ENCODE measurements at places on chromosomes 7 and 10.

- DNase-seq: no peak
Measured at GRCh38 chr7:16040346-16040745, 353.9 kb upstream of the MEOX2 start.

DNA sequence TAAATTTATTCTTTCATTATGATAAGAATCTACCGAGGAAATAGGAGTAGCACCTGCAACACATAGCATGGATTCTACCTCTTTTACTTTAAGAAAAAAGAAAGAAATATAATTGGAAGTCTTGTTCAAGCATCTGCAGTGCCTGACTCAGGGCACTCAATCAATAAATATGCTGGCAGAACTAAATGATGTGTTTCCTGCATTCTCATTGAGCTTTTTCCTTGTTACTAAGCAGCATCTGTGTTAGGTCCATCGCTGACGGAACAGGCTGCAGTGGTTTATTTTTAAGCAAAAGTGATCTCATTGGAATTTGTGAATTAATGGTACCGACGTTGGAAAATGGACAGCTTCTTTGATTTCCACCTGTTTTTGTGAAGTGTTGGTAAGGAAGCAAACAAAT is 417.5 kb downstream of the DPP6 start:
- no peak for DNase-seq

DNA sequence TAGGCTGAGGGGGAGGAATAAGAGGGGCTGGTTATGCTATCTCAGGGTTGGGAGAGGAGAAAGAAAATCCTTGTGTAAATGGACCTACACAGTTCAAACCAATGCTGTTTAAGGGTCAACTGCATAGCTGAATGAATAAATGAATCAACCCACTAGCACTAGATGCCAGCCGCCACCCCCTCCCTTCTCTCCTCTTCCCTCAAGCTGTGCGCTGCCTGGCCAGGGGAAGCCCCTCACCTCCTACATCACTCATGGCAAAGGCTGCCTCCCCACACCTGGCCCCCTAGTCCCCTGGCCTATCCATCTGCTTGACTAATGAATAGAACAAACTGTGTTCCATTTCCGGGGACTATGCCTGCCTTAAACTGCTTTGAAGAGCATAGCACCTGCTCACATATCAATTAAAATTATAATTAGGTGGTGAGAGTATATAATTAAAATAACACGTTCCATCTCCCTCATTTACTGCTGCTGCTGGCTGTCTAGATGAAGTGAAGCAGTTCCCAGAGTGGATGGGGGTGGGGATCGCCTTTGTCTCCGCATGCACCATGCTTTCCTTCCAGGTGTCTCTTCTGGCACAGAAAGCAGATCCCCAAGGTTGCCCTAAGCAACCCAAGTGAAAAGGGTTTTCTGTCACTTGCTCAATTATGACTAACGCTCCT is 32.6 kb downstream of the GRID1 start:
- peak; percentile 18 for DNase-seq

DNA sequence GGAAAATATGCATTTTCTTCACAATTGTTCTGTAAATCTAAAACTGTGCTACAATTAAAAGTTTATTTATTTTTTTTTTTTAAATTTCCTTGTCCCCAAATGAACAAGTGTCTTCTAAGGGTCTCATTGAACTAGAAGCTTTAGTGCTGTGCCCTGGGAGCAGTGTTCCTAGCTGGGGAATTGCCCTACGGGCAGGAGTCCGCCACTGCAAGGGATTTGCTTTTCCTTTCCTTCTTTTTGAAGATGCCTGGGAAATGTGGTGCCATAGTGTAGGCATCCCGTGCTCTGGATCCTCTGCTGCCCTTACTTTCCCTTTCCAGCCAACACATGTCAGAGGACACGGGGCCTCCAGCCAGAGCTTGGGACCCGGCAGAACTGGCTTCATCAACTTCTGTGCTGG is 177.1 kb upstream of the CTBP2 start:
- no peak for DNase-seq

DNA sequence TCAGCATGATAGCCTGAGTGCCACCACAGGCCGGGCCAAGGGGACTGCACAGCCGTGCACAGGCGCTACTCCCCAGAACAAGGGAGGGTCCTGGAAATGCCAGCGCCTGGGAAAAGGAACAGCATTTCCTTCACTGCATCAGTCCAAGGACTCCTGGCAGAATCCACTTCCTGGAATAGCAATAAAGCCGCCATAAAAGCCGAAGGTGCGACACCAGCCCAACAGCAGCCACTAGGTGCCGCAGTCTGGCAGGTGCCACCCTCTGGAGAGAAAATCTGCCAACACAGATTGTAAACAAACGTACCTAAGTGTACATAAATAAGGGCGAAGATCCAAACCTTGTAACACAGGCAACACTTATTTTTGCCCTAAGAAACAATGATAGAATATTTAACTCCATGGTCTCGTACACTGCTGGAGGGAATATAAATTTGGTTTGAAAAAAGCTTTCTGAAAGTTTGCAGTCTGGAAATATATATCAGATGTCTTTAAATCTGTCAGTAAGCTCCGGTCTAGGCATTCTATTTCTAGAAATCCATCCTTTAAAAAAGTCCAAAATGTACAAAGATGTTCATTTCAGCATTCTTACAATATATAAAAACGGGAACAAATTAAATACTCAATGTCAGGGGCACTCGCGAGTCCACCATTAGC is 22.2 kb downstream of the VOPP1 start:
- no peak for DNase-seq

- no peak for DNase-seq
Measured at GRCh38 chr7:80775897-80776296, 137.5 kb downstream of the CD36 start.

GRCh38 chr10:71569775-71570588 is 149.6 kb downstream of the C10orf105 start:
- DNase-seq: peak; percentile 14

DNA sequence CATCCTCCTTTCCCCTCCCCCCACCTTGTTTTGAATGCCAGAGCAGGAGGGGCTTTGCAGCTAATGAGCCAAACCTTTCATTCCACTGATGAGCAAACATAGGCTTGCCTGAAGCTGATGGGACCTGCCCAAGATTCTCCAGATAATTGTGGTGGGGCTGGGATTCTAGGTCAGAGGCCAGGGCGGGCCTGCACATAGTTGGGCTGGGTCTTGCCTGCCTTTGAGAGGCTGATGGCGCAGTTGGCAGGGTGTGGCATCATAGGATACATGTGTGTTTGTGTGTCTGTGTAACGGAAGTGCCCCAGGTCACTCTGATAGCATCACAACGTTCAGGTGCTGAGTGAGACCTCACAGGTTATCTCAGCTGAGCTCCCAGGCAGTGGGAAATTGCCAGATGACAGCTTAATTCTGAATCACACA is 22.9 kb downstream of the BTBD16 start:
- no peak for DNase-seq

GRCh38 chr10:12657489-12657888 is 308.1 kb downstream of the CAMK1D start:
- DNase-seq: no peak

DNA sequence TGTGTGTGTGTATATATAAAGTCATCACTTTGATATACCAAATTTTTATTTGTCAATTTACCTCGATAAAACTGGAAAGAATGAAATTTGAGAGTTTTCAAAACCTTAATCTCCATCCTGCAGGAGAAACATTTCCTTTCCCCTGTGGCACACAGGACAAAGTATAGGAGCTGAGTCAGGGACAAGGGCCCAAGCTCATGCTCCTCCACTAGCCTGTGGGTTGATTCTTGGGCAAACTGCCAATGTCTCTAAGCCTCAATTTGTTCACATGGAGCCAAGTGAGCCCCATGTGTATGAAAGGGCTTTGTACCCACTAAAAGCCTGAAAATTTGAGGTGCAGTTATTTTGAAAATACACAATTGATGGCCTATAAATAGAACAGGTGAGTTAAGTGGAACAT is 60.3 kb upstream of the IL6 start:
- no peak for DNase-seq

- no peak for DNase-seq
Measured at GRCh38 chr10:114246679-114247305, 7.7 kb downstream of the VWA2 start.

- no peak for DNase-seq
Measured at GRCh38 chr7:120079704-120080103, 193.3 kb upstream of the KCND2 start.

GRCh38 chr7:135748770-135749169 is at the start of gene FAM180A:
Gene FAM180A (minus strand): TSS chr7:135748813. CDS start chr7:135748580, 233 bp downstream.
- no peak for DNase-seq

Data from DMS79 treated with DMSO at 0.1 percent for 48 hours (cell line).